ENCODE measurements at places on chromosomes 2 and 18.

DNA sequence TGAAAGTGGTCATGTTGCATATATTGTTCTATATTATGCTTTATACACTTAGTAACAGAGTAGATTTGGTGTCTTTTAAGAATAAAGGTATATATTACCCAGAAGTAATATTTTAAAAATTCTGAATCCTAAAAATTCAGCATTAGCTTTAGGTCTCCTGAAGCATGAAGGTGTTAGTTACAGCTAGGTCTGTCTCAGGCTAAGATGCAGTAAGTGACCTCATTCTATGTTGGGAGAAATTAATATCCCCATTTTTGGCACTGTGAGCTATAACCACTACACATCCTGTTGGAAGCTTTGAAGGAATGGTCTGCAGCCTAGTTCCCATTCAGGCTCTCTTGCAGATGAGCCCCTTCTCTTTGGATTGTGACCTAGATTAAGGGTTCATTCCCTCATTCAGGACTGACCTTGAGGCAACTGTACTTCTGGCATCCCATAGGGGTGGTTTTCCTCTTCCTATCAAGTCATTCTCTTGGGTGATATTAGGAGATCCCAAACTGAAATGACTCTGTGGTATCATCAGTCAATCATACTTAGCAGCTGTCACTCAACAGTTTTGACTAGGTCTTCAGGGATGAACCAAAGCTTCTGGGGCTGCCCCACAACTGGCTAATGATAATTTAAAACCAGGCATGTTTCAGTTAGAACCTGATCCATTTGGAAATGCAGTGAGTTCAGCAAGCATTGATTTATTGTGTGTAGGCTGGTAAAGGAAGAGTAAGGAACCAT is 117.7 kb downstream of the GPD2 start:
- no peak for DNase-seq

- no peak for DNase-seq
Observed at GRCh38 chr2:98809878-98810587, 79.1 kb upstream of the MGAT4A start.

GRCh38 chr2:36704475-36705150 is 8.1 kb downstream of the VIT start:
- DNase-seq: peak; percentile 61

- no peak for DNase-seq
Observed at GRCh38 chr2:46352621-46353020, 55.4 kb downstream of the EPAS1 start.

DNA sequence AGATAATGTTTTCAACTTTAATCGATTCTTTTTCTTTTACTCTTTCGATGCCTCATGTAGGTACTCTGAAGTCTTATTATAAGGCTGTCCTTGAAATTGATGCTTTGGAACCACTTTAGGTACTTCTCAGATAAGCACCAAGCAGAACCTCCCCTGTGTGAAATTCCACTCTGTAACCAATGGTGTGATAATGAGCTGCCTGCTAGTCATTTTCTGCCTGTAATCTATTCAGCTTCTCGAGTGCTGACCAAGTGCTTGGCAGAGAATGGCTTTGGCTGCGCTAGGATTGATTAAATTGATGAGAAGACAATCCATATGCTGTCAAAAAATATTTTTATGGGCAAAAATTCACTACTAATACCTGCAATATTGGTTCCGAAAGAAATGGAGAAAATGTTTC is 132.1 kb upstream of the STON1 start:
- DNase-seq: no peak

- DNase-seq: no peak
Observed at GRCh38 chr2:54611830-54612545, 111.5 kb upstream of the EML6 start.

DNA sequence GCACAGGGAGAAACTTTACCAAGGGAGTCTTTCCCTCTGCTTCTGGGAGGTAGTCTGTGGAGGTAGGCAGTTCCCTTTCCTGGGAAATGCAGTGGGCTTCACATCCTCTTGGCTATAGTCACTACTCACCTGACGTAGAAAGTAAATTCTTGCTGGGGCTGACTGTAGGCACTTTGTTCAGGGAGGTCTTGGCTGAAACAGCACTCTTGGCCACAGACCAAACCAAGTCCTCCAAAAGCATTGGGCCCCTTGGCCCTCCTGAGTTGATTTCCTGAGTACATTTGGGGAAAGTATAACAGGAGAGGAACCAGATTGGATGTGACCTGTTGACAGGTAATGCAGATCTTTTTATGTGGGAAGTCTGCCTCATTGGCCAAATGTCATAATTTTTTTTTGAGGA is 108.9 kb downstream of the MGAT5 start:
- DNase-seq: no peak

DNA sequence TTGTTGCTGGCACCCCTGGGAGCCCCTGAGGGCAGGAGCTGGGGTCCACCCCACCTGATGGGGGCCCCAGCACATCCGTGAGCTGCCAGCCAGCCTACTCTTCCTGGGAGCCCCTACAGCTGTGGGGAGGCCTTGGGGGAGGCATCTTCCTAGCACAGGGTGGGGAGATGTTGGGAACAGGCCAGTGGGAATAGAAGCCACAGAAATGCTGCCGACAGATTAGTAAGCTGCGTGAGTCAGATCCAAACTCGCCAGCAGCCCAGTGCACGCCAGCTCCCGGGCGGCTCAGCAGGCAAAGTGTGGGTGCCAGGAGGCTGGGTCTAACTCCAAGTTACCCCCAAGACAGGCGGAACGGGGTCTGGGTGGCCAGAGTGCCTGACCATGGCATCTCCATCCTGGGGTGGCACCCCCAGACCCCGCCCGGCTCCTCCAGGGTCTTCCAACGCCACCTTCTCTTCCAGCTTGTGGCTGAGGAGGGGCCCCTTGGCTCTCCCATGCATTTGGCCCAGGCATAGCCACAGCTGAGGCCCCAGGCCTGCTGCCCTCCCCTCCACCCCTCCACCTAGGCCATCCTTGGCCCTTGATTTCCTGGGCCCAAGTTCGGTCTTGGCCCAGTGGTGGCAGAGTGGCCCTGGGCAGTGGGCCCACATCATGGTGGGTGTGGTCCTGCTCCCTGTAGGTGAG is 15.3 kb downstream of the CROCC2 start:
- no peak for DNase-seq

- no peak for DNase-seq
Observed at GRCh38 chr2:144201126-144201525, 318.8 kb downstream of the ZEB2 start.

- DNase-seq: no peak
Observed at GRCh38 chr2:128548461-128548891, 229.8 kb upstream of the HS6ST1 start.

GRCh38 chr2:25707927-25708590 is 34.7 kb upstream of the DTNB start:
- no peak for DNase-seq
